NCI-H1048 (cell line): ENCODE measurements at places on chromosomes 5 and 9.

GRCh38 chr5:157581901-157582300, 6.3 kb upstream of the ADAM19 start:
- DNase-seq: no peak

DNA sequence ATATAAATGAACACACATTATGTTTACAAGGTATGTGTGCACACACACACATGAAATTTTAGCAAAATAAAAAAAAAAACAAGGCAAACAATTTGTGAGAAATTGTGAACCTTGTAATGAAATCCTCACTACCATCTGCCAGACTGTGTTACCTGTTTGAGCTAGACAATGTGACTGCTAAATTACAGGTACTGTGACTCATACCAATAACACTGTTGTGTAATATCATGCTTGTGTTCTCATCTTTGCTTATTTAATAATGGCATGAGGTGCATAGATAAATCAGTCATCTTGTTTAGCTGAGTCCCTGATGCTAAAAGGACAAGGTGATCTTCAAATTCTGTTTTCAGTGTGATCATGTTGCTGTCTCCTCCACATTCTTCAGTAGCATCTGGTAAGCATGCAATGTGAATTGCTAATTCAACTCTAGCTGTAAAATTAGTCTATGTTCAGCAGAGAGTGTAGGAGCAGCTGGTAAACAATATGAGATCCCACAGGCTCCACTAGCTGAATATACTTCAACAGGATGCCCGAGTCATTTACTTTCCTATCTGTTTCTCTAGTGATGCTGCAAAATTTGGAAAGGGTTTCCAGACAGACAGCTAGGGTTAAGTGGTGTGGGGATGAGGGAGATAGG, 966.3 kb upstream of the C9orf72 start:
- no peak for DNase-seq

DNA sequence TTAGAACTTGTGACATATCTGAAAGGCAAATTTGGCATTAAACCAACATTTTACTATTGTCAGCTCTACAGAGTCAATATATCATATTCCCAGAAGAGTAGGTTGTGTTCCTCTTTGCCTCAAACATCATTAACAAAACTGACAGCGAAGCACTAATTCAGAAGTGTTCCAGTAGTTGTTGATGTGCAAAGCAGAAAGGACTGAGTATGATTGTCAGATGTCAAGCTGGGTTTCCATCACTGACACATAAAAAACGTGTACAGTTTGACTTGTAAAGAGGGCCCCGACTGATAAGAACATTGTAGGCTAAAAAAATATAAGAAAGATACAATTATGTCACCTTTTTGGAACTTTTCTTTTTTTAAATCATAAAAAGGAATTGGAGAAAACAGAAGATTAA, 101.5 kb upstream of the ZNF608 start:
- no peak for DNase-seq

GRCh38 chr5:8247049-8247899, 378.3 kb downstream of the MTRR start:
- DNase-seq: no peak

DNA sequence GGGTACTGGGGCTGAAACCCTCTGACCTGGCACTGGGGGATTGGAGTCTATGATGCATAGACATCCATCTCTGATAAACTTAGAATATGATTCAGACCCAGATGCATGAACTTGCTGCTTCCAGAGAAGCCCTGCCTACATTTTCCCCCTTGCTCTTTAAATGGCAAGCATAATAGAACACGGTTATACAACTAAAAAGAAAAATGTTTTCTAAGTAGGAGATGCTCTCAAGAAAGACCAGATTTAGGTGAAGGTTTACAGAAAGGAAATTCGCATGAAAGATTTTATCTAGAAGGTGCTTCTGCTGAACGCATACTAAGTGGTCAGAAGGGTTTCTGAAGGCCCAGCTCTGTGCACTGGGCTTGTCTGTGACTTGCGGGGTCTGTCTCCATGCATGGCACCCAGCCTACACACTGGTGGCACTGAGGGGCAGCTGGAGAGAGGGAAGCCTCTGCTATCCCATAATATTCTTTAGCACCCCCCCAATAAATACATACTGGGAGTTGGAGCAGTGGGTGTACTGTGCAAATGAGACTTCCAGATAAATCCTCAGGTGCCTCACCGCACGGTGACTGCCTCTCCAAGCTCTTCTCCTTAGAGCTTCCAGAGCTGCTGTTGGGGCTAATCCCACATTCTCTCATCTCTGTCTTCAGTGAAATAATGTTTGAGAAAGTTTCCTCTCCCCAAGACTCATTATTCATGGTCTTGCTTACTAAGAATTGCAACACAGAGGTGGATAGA, 114.6 kb downstream of the FSTL4 start:
- DNase-seq: no peak

- DNase-seq: no peak
Measured at GRCh38 chr5:102659151-102659550, 96.0 kb upstream of the PAM start.

GRCh38 chr5:16489322-16489791, 23.8 kb upstream of the ZNF622 start:
- DNase-seq: no peak

DNA sequence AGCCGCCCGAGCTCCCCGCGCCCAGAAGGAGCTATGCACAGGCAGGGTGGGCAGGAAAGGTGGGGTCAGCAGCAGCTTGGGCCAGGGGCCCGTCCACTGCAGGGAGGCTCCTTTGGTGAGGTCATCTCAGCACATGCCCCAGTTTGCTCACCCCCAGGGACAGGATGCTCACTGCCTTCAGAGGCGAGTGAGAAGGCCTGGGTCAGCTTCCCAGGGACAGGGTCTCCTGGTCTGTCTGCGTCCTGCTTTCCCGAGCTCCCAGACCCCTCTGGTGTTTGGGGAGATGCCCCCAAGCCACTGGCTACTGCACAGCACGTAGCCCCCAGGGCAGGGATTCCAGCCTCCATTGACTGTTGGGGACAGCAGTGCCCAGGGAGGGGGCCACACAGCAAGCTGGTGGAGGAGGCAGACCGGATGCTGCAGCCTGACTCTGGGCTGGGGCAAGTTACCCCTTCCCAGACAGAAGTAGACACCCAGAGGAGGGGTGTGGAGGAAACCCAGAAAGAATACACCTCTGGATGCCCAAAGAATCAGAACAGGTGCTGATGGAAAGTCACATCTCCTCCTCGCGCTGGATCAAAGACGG, 581 bp upstream of the SARDH start:
- no peak for DNase-seq

- DNase-seq: no peak
Measured at GRCh38 chr9:120405134-120405533, 174.8 kb downstream of the CDK5RAP2 start.

- DNase-seq: no peak
Measured at GRCh38 chr5:135373736-135374515, 25.1 kb downstream of the MACROH2A1 start.

DNA sequence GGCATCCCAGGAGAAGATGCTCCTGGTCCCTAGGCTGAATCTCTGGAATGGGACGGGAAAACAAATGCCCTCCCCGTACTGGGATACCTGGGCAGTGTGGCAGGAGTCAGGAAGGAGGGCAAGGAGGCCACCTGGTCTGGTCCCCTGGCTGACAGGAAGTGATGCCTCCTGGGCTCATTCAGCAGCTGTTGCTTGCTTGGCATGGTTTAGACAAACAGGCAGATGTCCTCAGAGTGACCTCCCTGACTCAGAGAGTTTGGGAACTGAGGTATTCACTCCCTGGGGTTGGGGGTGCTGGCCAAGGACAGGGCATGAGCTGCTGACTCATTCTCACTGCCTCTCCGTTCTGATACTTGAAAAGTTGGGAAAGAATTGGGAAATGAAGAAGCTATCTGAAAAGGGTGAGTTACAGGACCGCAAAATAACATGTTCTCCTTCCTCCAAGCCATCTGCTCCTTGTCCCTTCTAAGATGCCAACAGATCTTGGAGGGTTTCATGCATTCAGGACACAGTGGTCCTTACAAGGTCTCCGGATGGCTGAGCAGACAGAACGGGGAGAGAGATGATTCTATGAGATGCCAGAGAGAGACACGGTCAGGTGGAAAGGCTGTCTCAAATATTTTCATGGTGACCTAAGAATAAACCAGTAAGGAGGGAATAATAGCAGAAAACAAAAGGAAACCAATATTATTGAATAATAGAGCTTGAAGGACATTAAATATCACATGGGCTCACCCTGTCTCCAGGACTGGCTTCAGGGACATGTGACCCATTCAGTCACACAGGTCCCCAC, 534.5 kb downstream of the BNC2 start:
- no peak for DNase-seq

DNA sequence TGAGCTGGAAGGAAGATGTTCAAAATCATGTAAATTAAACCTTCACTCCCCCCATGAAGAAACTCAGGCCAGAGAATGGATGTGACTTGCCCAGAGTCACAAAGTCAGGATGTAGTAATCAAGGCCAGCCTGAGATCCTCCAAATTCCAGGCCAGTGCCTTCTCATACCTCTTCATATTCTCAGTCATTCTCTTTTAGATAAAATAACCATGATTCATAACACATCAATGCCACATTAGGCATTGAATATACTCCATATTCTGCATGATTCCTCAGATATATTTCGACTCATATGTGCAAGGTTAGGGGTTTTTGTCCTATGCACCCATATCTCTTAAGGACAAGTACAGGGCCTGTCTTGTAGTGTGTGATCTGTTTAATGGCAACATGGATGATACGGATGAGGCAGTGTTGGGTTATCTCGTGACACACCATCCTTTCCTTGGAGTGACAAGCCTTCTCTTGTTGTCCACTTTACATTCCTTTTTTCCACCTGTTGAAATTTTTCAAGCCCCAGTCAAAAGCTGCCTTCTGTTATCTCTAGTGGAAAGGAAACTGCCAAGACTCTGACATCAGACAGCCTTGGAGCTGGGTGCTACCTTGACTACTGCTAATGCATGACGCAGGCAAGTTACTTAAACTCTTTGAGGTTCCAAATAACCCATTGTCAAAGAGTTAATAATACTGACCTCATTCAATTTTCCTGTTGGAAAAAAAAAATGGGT, 227.5 kb upstream of the NR4A3 start:
- no peak for DNase-seq

- no peak for DNase-seq
Measured at GRCh38 chr5:104082754-104083153, 520.2 kb upstream of the NUDT12 start.

GRCh38 chr5:40240111-40240510, 439.6 kb upstream of the PTGER4 start:
- DNase-seq: no peak

DNA sequence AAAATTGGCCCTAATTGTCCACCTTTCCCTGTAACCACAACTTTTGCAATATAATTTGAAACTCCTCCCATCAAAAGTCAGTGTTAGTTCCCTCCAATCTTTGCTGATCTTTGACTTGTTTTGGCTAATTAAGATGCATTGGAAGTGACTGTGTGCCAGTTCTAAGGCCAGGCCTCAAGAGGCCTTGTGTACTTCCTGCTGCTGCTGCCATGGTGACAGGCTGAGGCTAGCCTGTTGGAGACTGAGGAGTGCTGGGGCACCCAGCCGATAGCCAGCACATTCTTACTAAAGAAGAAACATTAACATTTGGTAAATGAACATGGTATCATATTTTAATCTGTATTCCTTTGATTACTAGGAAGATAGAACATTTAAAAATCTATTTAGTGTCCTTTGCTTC, 86.5 kb downstream of the SREK1 start:
- no peak for DNase-seq

DNA sequence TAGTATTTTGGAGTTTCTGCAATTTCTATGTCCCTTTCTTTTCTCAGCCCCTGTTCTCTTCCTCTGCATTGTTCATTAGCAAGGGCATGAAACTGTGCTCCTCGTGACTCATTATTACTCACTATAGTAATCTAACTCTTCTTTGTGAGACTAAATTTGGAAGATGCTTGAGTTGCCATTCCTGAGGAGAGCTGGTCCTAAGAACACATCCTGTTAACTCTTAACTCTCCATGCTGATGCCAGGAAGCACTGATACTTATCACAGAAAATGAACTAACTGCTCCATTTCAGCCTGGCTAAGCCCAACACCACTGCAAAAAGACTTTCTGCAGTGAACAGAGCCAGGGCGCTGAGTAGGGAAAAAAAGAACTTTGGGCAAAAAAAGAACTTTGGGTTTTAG, 10.6 kb upstream of the CSNK1A1 start:
- no peak for DNase-seq

DNA sequence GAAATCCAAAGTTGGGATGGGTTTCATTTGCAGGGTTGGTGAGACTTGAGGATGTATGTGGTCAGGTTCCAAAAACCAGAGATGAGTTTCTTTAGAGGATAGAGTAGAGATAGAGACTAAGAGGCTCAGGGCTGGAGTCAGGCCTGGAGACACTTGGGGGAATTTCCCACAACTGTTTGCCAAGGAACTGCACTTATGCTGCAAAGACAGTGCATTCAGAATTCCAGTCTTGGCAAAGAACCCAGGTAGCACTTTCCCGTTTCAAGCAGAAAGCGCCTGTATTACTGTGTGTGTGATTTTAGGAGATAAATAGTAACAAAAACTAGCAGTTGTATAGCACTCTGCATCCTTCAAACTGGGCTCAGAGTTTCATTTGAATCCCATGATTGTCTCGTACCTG, 55.4 kb downstream of the SNCAIP start:
- DNase-seq: no peak

DNA sequence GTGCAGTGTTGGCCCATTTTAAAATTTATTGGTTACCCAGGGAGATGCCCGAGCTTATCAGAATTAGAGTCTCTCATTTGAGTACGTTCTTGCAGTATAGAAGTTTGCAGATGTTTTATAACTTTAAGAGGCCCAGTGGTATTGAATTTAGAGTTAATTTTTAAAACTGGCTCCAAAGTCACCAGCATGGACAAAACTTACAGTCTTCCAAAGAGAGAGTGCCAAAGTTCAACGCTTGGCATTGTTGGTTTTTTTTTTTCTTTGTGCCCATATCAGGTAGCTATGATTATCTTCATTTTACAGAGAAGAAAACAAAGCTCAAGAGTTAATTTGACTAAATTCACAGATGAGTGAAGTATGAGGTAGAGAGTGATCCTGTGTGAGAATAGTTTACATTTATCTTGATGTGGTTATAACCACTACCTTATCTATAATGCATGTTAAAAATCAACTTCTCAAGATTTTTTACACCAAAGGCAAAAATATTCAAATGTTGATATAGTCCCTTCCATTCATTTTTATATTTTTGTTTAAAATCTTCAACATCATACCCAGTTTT, 273.7 kb upstream of the DMRT1 start:
- no peak for DNase-seq

DNA sequence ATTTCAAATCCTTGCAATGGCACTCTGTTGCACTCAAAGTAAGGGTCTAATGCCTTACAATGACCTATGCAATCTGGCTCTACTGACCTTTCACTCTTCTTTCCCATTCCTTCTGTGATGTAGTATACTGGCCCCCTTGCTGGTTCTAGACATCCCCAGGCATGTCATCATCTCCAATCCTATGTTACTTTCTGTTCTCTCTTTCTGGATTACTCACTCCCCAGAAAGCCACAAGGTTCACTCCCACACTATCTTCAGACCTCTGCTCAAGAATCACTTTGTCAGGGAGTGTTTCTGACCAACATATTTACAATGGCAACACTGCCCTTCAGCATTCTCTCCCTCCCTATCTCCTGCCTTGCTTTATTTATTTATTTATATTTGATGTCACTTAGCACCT, 802.2 kb upstream of the WWC1 start:
- no peak for DNase-seq
